CD4-positive, alpha-beta T cell treated with Interleukin-15 for 4 hours (primary cell): ENCODE measurements at places on chromosomes 5 and 9.

DNA sequence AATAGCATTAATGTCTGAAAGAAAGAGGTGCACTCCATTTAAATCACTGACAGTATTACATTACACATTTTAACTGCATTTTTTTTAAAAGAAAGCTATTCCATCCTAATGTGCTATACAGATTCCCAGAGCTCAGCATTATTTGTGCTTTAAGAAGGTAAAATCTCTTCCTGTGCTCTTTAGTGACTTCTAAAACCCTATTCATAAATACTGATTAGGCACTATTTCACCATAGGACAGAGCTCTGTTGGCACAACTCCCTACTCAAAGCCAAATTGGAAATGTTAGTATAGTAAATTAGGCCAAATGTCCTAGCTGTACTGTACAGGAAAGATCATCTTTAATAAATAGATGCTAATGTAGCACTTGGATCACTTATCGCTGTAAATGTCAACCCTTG lies 262.5 kb downstream of the TUSC1 start:
- no peak for DNase-seq

DNA sequence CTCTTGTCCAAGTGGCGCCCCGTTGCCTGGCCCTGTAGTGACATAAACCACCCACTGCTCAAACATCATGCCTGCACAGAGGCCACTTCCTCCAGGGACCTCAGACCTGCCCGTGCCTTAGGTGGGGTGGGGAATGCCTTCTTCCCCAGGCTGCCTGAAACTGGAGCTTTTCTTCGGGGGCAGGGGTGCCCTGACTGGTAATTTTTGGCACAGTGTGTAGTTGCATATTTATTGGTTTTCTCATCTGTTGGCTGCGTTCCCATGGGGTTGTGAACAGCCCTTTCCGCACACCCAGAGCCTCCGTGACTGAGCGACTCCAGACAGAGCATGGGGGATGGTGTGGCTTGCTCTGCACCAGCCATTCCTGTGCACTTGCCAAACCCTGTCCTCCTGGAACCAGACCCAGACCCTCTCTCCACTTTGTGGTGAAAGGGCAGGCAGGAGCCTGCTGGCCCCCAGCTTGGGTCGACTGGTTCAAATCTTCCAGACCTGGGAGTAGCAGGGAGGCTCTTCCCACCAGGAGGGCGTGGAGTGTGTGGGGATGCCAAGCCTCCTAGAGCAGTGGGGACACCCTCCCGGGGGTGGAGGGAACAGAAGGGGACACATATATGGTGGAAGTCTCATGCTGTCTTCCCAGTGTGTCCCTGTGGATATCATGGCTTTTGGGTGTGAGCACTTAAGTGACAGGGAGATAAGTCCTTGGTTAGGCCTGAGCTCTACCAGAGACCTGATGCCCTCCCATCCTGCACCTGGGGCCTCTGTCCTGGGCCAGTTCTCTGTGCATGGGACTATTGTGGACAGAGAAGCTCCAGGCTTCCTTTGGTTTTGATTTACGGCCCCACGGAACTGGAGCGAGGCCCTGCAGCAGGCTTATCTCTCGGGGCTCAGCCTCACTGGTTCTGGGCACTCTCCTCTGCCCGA lies 39.6 kb downstream of the WNK2 start:
- no peak for DNase-seq

- DNase-seq = no peak
Observed at GRCh38 chr5:138697720-138698360, 55.4 kb upstream of the CTNNA1 start.

DNA sequence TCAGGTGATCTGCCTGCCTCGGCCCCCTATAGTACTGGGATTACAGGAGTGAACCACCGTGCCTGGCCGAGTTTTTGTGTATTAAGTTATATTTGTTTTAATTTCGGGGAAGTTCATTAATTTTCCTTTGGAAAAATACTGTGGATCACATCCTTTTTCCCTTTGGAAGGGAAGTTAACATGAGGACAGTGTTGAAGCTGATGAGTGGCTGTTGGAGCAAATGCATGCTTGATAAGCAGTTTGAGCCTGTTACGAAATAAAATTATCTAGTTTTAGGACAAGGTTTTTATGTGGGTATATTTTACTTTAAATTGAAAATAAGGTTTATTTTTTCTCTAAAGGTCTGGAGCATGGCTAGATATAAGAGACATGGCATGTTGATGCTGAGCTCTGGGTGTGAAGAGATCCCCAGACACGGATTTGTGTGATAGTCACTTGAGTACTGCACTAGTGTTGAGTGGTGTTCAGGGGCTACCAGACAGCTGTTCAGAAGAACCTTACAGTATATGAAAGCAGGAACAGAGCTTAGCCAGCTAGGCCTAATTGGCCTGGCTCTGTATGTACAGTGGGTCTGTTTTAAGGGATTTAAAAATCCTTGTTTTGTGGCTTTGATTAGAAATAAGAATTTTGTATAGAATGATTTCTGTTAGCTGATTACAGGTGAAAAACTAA lies 17.4 kb downstream of the LMNB1 start:
- DNase-seq = no peak
